Left lung (tissue), 14 donors: ENCODE measurements at places on chromosomes 3 and 15. TPM values are rescaled to one million over a fixed set of nuclear protein-coding genes. Genes with fewer than 3 reads are reported as not detected.
A peak's percentile ranks its signal among the peaks of the same experiment; 100 is the strongest.

DNA sequence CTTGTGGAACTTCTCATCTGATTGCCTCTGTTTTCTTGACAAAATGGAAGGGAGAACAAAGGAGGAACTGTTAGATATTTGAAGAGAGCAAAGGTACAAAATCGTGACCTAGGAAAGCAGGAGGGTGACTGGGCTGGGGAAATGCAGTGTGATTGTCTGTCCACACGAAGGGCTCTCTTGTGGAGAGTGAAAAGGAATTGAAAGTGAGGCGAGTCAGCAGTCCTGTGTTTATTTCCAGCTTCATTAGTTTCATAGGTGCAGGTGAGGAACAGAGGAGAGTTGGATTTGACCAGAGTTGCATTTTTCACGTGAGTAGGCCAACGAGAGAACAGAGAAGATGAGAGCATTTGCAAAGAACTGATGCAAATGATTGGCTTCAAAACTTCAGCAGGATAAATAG, 336.4 kb upstream of the SATB1 start:
- no peak for DNase-seq

DNA sequence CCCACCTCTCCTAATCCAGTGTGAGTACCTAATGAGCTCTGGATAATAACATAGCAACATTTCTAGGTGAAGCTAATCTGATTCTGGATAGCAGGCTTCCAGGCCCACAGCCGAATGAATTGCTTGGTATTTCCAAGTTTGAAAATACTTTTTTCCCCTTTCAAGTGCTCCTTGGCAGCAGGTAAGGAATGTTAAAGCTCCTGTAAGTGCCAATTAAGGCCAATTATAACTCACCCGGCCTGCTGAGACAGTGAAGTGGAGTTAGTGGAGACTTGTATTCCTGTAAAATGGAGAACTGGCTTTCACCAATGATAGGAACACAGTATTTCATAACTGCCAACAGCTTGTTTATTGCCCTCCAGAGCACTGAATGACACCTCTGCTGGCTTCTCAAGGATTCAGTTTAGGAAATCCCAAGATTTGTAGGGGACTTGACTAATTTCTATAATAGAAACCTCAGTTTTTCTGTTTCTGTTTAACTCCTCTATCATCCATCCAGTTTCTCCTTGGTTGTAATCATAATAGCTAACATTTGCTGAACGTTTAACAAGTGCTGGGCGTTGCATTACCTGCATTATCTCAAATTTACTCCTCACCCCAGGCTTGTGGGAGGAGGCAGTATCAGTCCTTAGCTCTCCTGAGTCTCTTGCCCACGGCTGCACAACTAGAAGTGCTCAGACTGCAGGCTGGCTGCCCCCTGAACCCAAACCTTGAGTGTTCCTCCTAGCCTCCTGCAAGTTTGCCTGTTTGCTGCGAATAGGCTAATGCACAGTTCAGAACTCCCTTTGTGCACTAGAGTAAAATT, 52.7 kb upstream of the SCAANT1 start:
- DNase-seq: peak; percentile 65

GRCh38 chr3:194623449-194624290, 9.5 kb downstream of the TMEM44 start:
- DNase-seq: no peak

GRCh38 chr15:94080416-94080815, 150.9 kb upstream of the MCTP2 start:
- DNase-seq: no peak

GRCh38 chr3:141790171-141790570, 27.0 kb downstream of the GRK7 start:
- DNase-seq: no peak

DNA sequence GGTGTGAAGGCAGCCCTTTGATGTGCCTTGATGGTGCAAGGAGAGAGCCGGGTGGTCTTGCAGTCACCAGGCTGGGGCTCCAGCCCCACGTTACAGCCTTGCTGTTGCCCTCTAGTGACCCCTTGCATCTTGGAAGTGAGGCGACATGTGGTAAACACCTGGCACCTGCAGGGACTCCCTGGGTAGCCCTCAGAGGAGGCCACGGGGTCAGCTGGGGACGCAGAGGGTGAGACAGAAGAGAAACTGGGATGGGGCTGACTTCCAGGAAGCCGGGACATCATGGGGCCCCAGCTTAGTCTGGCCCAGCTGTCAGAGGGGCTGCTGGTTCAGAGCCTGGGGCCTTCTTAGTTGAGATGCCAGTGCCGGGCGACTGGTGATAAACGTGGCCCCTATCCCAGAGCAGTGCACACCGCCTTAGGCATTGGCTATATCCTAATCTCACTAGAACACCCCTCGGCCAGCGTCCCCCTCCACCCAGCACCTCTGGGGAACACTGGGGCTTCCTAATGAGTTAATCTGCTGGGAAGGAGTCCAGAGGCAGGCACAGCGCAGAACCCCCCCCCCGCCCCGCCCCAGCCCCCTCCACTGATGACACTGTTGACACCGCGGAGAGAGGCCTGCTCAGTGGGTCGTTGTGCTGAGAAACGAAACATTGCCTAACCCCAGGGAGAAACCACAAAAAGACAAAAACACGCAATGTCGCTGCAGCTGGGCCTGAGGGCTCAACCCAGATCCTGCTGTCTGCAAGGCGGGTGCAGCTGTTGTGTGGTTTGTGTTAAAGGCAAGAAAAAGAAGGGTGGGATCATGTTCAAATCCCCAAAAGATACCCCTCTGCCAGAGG, 60.5 kb upstream of the KLF13 start:
- DNase-seq: no peak

- no peak for DNase-seq
Observed at GRCh38 chr3:129586746-129587430, 19.6 kb downstream of the PLXND1 start.

GRCh38 chr15:93072011-93072410, 17.0 kb downstream of the RGMA start:
- peak; percentile 48 for DNase-seq

- DNase-seq: no peak
Observed at GRCh38 chr3:60289341-60290121, 961.7 kb downstream of the FHIT start.

DNA sequence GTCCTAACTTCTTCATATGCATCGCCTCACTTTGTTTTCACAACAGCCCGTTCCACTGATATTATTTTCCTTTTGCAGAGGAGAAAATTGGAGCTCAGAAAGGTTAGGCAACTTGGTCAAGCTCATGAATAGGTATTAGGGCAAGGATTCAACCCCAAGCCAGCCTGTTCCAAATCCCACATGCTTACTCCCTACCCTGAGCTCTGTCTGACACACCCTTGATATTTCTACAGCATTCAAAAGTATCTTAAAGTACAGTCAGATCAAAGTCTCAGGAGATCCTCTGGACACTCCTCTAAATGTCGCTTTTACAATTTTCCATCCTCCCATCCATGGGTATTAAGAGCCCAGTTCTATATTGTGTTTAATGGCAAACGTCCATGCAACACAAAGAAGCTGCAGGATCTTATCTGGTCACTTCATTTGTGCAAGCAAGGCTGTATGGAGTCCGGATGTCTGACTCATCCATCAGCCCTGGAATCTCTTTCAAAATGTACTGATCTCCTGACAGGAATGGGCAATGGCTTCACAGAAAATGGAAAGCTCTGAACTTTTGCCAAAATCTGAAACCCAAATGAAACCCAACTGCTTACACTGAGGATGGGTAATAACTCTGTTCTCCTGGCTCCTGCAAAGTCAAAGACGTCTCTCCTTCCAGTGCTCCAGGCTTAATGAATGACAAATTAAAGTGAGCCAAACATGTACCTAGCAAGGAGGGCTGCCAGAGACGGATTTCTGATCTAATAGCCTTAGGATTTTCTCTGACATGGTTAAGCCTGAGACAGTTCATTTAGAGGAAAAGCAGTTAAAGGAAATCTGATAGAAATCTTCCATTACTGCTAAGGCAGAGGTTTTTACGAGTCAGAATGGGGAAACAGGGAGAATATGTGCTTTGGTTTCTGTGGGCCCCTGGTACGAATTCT, 230.9 kb upstream of the RORA start:
- peak; percentile 73 for DNase-seq

DNA sequence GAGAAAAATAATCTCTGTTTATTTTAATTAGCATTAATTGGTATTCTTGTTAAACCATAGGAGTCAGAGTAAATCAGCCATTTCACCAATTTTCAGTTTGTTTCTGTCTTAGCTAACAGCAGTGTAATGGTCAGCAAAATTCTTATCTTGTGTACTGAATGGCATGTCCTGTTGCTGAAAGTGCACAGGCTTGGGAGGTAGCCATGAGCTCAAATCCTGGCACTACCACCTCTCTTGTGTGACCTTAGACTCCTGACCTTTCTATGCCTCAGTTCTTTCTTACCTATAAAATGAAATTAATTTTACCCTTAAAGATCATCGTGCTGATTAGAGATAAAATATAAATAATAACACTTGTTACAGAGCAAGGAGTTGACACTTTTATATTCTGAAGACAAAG, 35.8 kb downstream of the MLH1 start:
- DNase-seq: no peak

DNA sequence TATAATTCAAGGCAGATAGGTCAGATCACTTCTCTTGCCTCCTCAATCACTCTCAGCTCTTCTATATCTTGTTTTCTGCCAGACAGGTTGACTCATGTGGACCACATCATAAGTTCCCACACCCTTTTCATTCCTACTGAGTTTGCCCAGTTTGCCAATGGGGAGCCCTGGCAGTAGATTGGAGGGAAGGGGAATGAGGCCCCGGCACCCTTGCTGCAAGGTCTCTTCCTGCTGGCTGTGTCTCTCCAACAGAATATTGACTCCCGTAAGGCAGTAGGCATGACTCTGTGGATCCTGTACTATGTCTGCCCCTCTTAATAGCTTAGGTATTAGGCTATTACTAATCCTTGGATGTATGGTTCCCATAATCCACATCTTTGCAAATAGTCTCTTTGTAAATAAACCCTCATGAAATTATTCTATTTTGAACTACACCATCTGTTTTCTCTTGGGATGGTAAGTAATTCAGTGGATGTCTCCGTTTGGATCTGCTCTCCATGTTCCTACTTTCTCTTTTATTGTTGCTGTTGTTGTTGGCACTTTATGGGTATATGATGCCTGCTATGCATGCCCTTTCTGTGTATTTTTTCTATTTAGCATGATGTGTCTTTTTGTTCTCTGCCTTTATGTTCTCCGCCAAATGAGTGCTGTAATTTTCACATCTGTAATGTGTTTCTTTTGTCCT, 65.5 kb upstream of the DCBLD2 start:
- no peak for DNase-seq

- no peak for DNase-seq
Observed at GRCh38 chr3:192687488-192688152, 39.7 kb downstream of the FGF12 start.

ATP13A4 gene
- total RNA-seq: 74.1 TPM

MNS1 gene
- 3.9 TPM for total RNA-seq

PIERCE2 gene
- total RNA-seq: 3.9 TPM

GPR156 gene
- 0.85 TPM for total RNA-seq

DGKG gene
- total RNA-seq: 6.2 TPM

GOLGA8S gene
- 0.38 TPM for total RNA-seq

MYZAP gene
- total RNA-seq: 20.0 TPM

NR2F2 gene
- total RNA-seq: 76.0 TPM

CLPX gene
- total RNA-seq: 42.7 TPM
